SJSA1 (cell line): ENCODE measurements at places on chromosomes 16 and 17. TPM values are rescaled to one million over a fixed set of nuclear protein-coding genes. Genes with fewer than 3 reads are reported as not detected.

Gene HS3ST3B1
- 14.1 and 17.0 TPM in 2 replicates for total RNA-seq

Gene UBALD1
- 6.1 and 9.6 TPM in 2 replicates for total RNA-seq

Gene PRSS53
- total RNA-seq, result 1.9 and 2.6 TPM in 2 replicates

Gene KRTAP9-8
- total RNA-seq, result not detected in 2 replicates

Gene SLC25A10
- 26.5 and 29.2 TPM in 2 replicates for total RNA-seq

Gene MYH8
- 0.03 TPM in 1 of 2 replicates, not detected in the other for total RNA-seq

Gene MYH2
- not detected in 2 replicates for total RNA-seq

Gene SCNN1G
- total RNA-seq, result not detected in 2 replicates

Gene RAB37
- 1.6 and 3.0 TPM in 2 replicates for total RNA-seq

Gene LITAFD
- total RNA-seq, result not detected in 2 replicates

Gene CD300LB
- not detected in 2 replicates for total RNA-seq

Gene TVP23B
- total RNA-seq, result 105 and 144 TPM in 2 replicates

Gene NUP85
- 75.1 and 110 TPM in 2 replicates for total RNA-seq

Gene ZFPM1
- 0.38 and 0.92 TPM in 2 replicates for total RNA-seq

Gene HSD17B1
- 0.13 and 1.5 TPM in 2 replicates for total RNA-seq

Gene NOG
- 11.0 and 13.2 TPM in 2 replicates for total RNA-seq

Gene ZP2
- not detected in 2 replicates for total RNA-seq

Gene TMIGD1
- total RNA-seq, result not detected in 2 replicates

Gene SMIM5
- total RNA-seq, result 0.05 TPM in 1 of 2 replicates, not detected in the other

Gene PIRT
- not detected in 2 replicates for total RNA-seq

Gene SMCR8
- total RNA-seq, result 6.0 and 12.1 TPM in 2 replicates

Gene OTOP2
- not detected in 2 replicates for total RNA-seq

Gene SLC13A5
- not detected in 2 replicates for total RNA-seq

Gene OR2C1
- total RNA-seq, result 0.08 TPM in 1 of 2 replicates, not detected in the other

Gene FOXL1
- 39.4 and 43.2 TPM in 2 replicates for total RNA-seq

Gene SCIMP
- total RNA-seq, result not detected in 2 replicates

Gene HBA1
- total RNA-seq, result not detected in 2 replicates

Gene G6PC1
- not detected in 2 replicates for total RNA-seq

Gene SLFN14
- not detected in 2 replicates for total RNA-seq

Gene C17orf50
- not detected in 2 replicates for total RNA-seq

Gene TUBB3
- 58.2 and 104 TPM in 2 replicates for total RNA-seq

Gene SDR42E1
- not detected in 2 replicates for total RNA-seq

Gene MT3
- not detected in 2 replicates for total RNA-seq

Gene CD300LF
- not detected in 2 replicates for total RNA-seq

Gene MT1H
- not detected in 2 replicates for total RNA-seq

Gene GP1BA
- not detected in 2 replicates for total RNA-seq

Gene SLC5A2
- not detected in 2 replicates for total RNA-seq

Gene FOXN1
- not detected in 2 replicates for total RNA-seq

Gene STAT3
- 41.1 and 65.8 TPM in 2 replicates for total RNA-seq

Gene ITGAL
- not detected in 2 replicates for total RNA-seq

Gene ACAP1
- not detected in 2 replicates for total RNA-seq

Gene NPIPB8
- total RNA-seq, result not detected in 2 replicates

Gene ECI1
- 80.2 and 93.3 TPM in 2 replicates for total RNA-seq

Gene TPSD1
- total RNA-seq, result not detected in 2 replicates

Gene PRR29
- total RNA-seq, result 0.08 TPM in 1 of 2 replicates, not detected in the other

Gene GAST
- not detected in 2 replicates for total RNA-seq

Gene LPO
- not detected in 2 replicates for total RNA-seq

Gene BTBD17
- total RNA-seq, result not detected in 2 replicates

Gene ZFHX3
- total RNA-seq, result 2.1 and 2.3 TPM in 2 replicates

Gene KLHL10
- not detected in 2 replicates for total RNA-seq

Gene MTSS2
- total RNA-seq, result 20.7 and 22.6 TPM in 2 replicates

Gene LRRC75A
- 0.39 TPM in 1 of 2 replicates, not detected in the other for total RNA-seq
